Urothelium cell line (cell line): ENCODE measurements at places on chromosomes 1 and 21.

- DNase-seq = peak; percentile 52
Observed at GRCh38 chr1:65395887-65396612, 24.4 kb upstream of the LEPR start.

DNA sequence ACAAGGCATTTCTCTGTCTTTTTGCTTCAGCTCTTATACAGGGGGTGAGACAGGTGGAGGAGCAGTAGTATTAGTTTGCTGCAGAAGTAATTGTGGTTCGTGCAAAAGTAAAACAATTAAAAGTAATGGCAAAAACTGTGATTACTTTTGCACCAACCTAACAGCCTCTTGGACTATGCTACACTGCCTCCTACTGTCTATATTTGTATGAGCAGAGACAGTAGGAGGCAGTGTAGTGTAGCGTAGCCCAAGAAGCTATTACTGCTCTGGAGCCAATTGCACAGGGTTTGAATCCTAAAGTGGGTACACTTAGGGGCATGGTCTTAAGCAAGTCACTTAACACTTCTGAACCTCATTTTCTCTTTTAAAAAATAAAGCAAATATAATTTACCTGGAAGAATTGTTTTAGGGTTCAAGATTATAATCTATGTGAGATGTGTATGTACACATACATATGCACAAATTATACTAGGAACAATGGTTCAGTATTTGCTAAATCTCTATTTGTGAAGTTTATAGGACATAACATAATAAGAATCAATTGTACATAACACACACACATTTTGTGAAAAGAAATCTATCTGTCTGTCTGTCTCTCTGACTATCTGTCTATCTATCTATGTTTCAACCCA, 103.8 kb downstream of the BRINP3 start:
- peak; percentile 4 for DNase-seq

DNA sequence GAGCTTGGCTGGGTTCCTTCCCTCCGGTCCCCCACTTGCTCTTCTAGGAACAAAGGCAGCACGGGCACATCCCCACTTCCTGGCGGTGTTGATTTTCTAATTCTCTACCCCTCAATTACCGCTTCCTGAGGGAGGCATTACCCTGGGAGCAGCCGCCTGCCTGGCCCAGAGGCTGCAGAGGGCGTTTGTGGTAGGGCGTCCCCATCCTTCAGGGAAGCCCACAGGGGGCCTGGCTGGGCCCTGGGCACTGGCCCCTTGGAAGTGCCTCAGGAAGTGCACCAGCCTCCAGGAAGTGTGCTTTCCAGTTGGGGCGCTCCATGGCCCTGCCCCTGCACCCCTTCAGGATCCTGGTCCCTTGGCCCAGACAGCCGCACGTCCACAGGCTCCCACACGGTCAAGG, 42.1 kb upstream of the CASZ1 start:
- DNase-seq = no peak

- DNase-seq = no peak
Observed at GRCh38 chr1:175318633-175319032, 126.1 kb upstream of the KIAA0040 start.

GRCh38 chr1:202815120-202815519, 4.4 kb downstream of the PCAT6 start:
- DNase-seq = no peak

DNA sequence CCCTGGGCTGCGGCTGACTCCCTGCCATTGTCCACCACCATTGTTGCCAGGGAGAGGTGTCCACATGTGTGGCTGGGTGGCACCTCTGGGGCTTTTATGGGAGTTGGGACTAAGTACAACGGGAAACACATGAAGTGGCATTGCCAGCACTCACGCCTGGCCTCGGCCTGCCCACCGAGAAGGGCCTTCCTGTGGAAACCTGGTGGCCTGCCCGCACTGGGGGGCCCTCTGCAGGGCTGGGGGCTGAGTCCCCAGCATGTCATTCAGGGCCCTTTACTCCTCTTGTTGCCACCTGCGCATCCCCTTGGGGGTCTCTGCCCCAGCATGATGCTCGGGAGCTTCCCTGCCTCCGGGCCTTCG, 35.5 kb upstream of the RUNX3 start:
- no peak for DNase-seq

DNA sequence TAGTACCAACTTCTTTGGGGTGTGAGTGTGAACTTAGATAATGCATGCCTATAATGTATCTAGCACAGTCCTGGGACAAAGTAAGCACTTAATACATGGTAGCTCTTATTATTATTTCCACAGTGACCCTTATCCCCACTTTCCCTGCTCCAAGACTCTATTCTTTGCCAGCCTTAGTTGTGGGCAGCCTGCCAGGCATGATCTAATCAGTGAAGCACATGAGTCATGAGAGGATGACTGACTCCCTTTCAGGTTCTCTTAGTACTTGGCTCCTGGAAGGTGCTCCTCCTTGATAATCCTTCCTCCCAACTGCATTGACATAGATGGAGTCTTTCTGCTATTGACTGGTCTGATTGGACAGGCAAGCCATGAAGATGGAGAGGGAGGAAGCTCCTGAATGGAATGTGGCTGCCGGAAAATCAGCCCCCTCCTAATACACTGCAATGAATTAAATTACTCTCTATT, 17.4 kb upstream of the GNG12 start:
- DNase-seq = peak; percentile 80

DNA sequence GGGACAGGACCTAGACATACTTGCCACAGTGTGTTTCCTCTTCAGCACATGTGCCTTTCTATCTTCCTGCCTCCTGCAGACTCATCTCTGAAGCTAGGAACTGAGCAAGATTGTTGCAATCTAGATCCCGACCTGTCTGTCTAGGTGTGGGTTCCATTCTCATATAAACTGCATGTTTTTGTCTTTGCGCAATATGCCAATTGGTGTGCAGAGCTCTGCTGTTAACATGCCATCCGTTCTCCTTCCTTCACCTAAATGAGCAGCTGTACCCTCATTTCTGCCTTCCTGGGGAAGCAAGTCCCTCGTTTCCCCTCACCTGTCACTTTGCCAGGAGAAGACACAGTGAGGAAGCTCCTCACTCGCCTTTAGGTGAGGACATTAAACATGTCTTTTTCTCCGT, 55.5 kb downstream of the SLC35F3 start:
- DNase-seq = no peak

DNA sequence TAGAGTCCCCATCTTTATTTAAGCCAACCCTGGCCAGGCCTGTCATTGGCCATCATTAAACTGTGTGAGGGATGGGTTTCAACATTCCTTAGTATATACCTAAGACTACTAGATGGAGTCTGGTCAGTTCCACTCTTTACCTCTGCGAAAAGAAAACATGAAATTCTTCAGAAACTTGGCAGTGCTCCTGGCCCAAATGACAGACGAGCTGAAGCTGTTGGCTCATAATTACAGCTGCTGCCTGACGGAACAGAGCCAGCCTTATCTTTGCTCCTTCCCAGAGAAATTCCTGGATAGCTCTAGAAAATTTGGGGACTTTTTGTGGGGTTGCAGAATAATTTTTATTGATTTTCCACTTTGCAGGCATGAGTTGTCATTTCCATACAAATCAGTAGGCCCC, 30.4 kb downstream of the NPHS2 start:
- DNase-seq = no peak

GRCh38 chr1:165052431-165052830, 304.1 kb downstream of the LMX1A start:
- no peak for DNase-seq

GRCh38 chr1:43363283-43363934, 4.4 kb downstream of the ELOVL1 start:
- no peak for DNase-seq

- no peak for DNase-seq
Observed at GRCh38 chr1:2344121-2344681, 47.2 kb downstream of the MORN1 start.

GRCh38 chr1:165369255-165369848, 12.8 kb upstream of the LMX1A start:
- DNase-seq = peak; percentile 61

- no peak for DNase-seq
Observed at GRCh38 chr1:30009720-30010119, 713.7 kb downstream of the MATN1 start.

DNA sequence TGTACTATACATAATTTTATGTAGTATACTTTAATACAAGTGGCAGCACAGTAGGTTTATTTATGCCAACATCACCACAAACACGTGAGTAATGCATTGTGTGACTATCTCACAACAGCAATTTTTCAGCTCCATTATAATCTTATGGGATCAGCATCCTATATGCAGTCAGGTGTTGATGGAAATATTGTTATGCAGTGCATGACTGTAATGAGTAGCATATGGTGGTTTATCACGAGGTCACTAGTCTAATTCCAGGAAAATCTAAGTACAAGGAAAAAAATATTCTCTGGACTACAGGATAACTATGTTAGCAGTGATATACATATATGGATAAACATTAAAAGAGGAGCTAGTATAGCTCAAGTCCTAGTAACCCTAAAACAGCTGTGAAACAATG, 69.0 kb downstream of the ATP1B1 start:
- no peak for DNase-seq

DNA sequence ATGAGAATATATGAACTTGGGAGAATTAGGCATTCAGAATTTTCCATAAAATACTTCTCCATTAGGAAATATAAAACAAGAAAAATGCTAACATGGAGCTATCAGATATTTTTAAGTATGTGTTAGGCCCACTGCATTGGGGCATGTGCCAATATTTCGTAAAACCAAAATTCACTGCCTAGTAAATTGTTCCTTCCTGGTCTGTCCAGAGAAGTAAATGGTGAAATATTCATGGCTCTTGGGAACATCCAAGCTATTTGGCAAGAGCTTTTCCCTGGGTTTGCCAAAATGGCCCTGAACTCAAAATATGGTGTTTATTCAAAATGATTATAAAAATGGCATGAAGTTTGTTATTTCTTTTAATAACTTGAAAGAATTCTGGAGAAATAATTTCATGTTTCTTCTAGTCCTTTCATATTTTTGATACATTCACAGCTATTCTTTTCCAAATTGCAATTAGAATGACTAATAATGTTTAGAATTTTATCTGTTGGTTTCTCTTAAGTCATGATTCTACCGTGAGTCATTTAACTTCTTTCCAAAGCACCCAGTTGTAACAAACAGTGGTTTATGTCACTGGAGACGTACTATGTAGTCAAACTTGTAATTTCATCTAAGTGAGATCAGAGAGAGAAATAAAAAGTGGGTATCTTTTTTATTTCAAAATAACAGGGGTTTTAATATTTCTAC, 25.7 kb upstream of the SLC19A2 start:
- DNase-seq = peak; percentile 24

- DNase-seq = no peak
Observed at GRCh38 chr1:229694053-229694693, 68.1 kb downstream of the URB2 start.

DNA sequence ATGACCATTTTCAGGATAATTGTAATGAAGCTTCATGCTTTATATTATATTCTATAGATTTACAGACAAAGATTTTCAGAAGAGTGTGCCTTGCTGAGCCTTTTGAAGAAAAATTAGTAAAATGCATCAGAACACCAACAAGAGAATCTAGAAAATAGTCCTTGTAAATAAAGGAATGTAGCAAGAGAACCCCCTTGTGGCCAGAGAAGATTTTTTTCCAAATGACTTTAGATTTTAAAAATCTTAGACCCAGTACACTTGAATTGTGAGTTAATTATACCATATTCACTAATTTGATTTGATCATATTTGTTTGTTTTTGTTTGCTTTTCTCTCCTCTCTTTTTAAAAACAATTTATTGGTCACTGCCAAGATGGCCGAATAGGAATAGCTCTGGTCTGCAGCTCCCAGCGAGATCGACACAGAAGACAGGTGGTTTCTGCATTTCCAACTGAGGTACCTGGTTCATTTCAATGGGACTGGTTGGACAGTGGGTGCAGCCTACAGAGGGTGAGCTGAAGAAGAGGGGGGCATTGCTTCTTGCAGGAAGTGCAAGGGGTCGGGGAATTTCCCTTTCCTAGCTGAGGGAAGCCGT, 12.8 kb upstream of the IFI44L start:
- no peak for DNase-seq
